ENCODE measurements at places on chromosomes 2 and 18.

DNA sequence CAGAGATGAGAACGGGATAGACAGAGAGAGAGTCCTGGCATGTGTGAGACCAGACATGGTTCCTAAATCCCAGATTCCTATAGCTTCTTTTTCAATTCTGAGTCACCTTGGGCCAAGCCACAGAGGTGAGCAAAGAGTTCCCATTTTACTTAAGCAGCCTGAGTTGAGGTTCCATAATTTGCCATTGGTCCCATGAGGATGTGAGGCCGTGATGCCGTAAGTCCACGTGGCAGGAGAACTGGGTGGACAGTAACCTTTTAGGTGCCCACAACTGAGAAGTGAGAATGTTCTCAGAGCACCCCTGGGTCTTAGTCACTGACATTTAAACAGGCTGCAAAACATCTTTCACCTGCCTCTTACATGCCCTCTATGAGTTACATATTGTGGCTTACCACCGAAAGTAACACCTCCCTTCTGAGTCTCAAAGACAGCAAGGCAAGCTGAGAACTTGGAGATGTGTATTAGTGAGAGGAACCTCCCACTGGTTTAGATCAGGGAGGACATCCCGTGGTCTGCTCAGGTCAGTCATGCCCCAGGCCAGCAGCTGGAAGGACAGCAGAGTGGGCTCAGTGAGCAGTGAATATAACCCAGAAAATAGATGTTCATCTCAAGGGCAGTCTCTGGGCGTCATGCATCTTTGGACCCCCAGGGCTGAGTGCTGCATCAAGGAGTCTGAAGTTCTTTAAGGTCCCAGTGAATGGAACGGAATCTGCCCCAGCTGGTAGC, 127.9 kb upstream of the LGALSL start:
- DNase-seq, result no peak

DNA sequence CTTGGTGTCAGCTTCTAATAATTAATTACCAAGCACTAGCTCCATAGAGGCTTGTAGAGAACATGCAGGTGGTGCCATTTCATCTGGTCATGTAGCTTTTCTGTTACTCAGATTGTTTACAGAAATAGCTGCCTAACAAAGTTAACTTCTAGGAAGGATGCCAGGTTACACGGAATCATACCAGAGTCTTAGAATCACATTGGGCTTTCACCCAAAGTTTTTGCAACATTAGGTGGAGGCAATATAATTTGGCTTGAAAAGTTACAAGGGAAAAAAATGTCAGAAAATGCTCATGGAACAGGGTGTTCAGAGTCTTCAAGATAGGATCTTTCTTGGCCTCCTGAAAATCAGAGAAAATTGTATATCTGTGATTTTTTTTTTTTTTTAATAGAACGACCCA, 135.6 kb downstream of the ARHGAP15 start:
- DNase-seq, result peak; percentile 91

DNA sequence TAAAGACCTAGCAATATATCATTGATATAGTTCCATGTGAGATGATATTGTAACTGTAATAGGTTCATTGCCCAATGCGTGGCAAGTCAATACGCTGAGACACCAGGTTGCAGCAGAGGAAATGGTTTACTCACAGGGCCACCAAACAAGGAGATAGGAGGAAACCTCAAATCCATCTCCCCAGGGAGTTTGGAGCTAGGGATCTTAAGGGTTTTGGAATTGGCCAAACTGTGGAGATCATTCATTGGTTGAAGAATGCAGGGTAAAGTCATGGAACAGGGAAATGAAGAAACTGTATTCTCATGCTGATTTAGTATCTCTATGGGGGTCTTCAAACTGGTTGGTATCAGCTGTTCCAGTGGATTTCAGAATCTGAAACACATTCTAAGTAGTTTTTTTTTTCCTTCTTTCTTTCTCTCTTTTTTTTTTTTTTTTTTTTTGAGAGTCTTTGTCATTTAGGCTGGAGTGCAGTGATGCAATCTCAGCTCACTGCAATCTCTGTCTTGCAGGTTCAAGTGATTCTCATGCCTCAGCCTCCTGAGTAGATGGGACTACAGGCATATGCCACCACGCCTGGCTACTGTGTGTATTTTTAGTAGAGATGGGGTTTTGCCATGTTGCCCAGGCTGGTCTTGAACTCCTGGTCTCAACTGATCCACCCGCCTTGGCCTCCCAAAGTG, 30.7 kb upstream of the PPM1B start:
- no peak for DNase-seq

- no peak for DNase-seq
These were observed 107.4 kb upstream of the ID2 start for GRCh38 chr2:8574196-8575037.

- no peak for DNase-seq
These were observed 3.3 kb upstream of the CNDP1 start for GRCh38 chr18:74531043-74531442.

DNA sequence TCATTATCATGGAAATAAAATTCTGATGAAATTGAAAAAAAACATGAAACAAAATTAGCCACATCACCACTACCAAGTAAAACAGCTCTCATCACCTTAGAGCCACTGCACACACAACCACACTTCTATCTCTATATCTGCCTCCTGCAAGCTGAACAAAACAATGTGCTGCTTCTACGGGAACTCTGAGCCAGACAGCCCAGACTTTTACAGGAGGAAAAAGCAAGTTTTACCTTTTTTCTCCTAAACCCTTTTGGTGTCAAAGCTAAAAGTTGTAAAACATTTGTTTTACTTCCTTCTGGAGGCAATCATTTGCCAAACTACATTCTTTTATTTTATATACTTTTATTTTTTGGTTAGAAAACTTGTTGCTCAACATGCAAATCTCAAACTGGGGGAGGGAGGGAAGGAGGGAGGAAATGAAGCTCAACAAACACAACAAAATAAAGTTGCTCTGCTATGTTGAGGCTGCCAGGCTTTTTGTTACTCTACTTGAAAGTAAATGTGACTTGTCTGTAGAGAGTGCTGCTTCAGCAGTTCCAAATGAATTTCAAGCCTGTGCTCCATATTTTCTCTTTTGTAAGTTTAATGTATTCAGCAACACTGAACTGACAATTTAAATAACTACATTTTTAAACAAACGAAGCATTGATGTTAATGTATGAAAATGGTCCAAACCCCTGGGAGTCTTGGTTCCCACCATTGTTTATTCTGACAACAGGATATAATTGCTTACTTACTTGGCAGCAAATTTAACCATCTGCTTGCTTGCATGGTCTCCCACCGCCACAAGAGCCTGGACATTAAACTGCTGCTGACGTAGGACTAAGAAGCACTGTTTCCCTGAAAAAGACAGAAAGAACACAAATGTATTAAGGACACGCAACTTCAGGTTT, 24.5 kb downstream of the DARS1 start:
- DNase-seq, result peak; percentile 53

GRCh38 chr2:30584116-30584515, 137.1 kb downstream of the LCLAT1 start:
- DNase-seq, result no peak

- DNase-seq, result no peak
These were observed 73.7 kb downstream of the SP3 start for GRCh38 chr2:173891315-173892037.

- DNase-seq, result peak; percentile 36
These were observed 123.7 kb downstream of the QPCT start for GRCh38 chr2:37468170-37468569.

GRCh38 chr2:240498171-240498957, 59.4 kb downstream of the ANKMY1 start:
- no peak for DNase-seq

- DNase-seq, result no peak
These were observed 24.9 kb upstream of the RPIA start for GRCh38 chr2:88666576-88666975.

DNA sequence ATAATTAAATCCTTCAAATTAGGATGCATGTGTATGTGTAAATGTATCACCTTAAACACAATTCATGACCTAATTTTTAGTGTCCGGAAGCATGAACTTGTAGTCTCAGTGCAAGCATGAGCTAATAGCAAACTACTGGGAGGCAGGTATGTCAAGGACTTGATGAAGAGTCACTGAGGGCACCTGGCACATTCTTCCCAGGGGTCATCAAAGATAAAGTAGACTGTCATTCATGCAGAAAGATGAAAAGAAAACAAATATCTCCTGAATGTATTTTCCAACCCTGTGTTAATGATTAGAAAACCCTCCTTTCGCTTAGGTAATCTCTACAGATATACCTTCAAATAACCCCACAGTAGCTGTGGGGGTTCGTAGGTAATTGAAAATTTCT, 234.9 kb downstream of the SOCS6 start:
- no peak for DNase-seq

- DNase-seq, result no peak
These were observed 168.9 kb downstream of the ANTXR1 start for GRCh38 chr2:69181806-69182427.

GRCh38 chr2:147331790-147332419, 512.9 kb upstream of the ACVR2A start:
- DNase-seq, result peak; percentile 24

DNA sequence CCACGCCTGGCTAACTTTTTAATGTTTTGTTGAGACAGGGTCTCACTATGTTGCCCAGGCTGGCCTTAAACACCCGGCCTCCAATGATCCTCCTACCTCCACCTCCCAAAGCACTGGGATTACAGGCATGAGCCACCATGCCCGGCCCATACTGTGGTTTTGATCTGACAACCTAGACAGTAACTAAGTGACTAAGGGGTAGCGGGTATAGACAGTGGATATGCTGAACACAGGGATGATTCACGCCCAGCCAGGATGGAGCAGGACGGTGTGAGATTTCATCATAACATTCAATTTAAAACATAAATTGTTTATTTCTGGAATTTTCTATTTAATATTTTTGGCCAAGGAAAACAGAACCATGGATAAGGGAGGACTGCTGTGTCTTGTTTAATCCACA, 36.0 kb upstream of the YPEL5 start:
- DNase-seq, result no peak

DNA sequence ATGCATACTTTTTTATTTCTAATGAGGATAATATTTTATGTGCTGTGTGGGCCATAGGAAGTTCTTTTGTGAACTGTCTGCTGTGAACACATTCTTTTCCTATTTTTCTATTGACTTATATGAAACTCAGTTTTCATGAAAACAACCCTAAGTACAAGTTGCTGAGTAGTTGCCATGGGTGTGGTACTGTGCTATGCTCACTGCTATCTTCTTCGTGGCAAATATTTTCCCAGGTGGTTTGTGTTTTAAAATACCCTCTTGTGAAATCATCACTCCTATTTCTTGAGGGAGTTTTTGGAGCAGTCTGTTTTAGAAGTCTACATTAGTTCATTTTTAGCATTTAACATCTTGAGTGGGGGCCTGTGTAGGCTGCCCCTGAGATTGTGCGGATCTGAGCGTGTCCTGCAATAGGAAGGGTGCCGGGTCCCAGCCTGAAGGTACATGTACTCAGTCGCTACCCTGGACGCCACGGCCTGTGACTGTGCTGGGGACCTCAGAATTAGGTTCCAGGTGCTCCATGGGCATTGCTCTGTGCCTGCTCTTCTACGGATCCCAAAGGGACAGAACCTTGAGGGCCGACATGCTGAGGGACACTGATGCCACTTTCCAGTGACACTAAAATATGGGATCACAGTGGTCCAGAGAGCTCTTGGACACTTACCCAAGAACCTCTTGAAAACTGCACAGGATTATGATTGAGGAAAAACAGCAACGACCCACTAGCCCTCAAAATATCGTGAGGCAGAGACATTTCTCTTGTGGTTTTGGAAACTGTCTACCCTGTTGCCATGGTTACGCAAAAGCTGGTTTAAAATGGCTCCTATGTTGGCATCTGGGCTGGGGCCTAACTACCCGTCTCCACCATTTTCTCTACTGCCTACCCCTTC, 480.4 kb downstream of the TGIF1 start:
- no peak for DNase-seq

DNA sequence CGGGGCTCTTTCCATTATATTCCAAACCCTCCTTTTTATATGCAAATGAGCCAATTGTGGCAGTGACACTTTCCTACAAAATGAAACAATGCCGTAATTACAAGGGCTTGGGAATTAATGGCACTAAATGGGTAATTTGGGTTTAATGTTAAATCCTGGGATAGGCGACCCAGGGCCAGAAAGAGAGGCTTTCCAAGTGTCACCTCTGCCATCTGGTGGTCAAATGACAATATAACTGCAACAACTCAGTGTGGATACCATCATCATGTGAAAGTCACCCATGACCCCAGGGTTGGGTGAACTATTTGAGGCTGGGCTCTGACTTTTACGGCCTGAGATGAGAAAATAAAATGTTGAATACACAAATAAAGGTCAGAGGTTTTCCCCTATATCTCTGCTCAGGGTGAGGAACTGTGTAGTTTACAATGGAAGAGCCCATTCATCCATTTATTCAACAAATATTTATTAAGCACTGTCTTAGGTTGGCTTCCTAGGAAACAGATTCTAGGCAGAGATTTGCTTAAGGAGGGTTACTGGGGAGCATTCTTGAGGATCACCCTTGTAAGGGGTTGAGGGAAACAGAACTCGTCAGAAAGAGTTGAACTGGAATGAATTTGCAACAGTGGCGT, 13.6 kb upstream of the THADA start:
- DNase-seq, result peak; percentile 29

DNA sequence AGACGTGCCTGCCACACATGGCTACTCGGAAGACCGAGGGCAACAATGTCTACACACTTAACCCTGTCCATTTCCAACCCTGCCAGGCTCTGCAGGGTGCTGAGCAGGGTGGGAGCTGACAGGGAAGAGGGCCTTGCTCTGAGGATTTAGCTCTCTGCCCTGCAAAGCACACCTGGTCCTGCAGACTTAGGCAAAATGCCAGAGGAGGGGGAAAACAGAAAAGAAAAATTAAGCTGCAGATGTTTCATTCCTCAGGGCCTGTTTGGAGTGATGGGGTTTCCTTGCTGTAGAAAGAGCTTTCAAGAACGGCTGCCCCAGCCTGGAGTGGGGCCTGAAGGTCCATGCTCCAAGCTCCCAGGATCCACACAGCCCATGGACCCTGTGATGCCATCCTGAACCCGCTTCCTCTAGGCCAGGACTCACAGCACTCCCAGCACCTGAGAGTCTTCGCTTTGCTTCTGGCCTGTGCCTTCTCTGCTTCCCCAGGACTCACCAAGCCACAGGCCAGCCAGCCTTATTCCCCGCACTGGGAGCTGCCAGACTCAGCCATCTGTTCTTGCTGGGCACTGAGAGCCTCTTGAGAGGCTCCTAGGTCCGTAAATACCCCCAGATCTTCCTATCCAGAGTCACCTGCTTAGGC, 9.1 kb upstream of the TEX51 start:
- no peak for DNase-seq

GRCh38 chr2:161239326-161240109, 68.7 kb upstream of the PSMD14 start:
- no peak for DNase-seq

DNA sequence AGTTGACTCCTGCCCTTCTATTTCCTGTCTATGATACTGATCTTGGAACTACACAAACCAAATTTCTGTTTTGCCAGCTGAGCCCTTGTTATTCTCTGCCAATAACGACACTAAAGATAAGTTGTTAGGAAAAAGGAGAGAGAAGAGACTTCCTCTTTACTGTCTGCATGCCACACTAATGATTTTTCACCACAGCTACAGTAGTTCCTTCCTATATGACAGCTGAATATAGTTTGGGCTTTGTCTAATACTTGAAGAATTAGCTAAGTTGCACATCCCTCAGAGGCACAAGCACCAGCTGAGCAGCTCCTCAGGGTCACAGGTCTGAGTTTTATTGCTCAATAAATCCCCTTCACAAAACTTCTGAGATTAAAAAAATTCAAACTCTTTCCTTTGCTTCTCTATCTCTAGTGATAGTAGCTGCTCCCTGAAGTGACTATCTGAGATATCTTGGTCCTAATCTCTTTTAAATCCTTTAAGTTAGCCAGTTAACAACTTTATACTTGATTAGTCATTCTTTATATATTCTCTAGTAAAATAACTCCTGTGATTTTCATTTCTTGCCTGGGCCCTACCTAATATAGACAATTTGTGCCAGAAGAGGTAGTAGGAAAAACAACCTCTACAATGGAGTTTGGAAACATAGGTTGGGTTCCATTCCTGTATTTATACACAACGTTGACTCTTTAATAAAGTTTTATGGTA, 253.0 kb upstream of the CNTNAP5 start:
- DNase-seq, result no peak

All from fibroblast of gingiva (primary cell).